NCI-H1694 (cell line): ENCODE measurements at places on chromosomes 13 and 19.

GRCh38 chr13:35165205-35165604 lies 223.1 kb downstream of the NBEA start:
- no peak for DNase-seq

- no peak for DNase-seq
Measured at GRCh38 chr13:61414686-61415057, 977 bp downstream of the PCDH20 start.

GRCh38 chr13:75806117-75806516 lies 170.0 kb downstream of the LMO7 start:
- DNase-seq = no peak

DNA sequence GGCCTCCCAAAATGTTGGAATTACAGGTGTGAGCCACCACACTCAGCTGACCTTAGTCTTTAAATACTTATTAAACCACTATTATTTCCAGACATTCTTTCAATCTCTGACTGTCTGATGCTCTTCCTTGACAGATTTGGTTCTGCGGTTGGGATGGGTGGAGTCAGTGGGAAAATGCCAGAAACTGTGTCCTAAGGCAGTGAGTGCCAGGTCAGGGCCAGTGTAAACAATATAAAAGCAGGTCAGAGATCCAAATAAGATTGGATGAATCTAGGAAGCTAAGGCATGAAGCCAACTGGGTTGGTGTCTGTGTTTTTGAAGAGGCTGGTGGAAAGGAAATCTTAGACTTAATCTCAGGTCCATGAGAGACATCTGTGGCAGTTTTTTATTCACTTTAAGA lies 74.7 kb downstream of the KLF5 start:
- DNase-seq = no peak

DNA sequence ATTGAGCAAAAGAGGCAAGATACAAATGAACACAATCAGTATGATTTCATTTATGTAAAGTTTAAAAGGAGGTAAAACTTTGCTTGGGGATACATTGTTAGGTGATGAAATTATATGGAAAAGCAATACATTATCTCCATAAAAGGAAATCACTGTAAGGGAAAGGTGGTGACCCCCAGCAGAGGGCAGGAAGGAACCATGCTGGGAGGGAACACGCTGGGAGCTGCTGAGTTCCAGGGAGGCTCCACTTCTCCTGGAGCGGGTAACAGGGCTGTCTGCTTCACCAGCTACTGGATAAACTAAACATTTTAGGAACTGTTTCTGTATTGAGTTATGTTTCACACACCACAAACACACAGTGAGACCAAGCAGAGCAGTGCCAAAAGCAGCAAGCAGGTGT lies 91.2 kb downstream of the KATNAL1 start:
- no peak for DNase-seq
